CD4-positive, alpha-beta T cell treated with Interferon alpha-2 for 1 hour (primary cell): ENCODE measurements at places on chromosomes 6 and 20.

DNA sequence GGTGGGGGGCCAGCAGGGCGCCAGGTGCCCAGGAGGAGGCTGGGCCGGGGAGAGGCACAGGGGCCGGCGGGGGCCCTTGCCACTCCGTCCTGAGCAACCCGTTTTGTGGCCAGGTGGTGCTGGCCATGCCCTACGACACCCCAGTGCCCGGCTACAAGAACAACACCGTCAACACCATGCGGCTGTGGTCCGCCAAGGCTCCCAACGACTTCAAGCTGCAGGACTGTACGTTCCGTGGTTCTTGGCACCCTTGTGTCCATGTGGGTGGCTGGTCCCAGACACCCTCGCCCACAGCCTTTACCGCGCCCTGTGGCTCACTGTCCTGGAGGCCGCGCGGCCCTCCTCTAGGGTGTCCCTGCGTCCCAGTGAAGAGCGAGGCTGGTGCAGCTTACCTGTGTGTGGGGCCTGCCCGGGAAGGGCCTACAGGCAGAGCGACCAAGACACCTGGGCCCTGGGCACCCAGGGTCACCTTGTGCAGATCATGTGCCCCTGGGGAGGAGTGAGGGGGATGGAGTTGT lies 28.7 kb downstream of the PYGB start:
- no peak for DNase-seq

GRCh38 chr20:51326201-51326819 lies 216.2 kb downstream of the NFATC2 start:
- DNase-seq, result no peak

DNA sequence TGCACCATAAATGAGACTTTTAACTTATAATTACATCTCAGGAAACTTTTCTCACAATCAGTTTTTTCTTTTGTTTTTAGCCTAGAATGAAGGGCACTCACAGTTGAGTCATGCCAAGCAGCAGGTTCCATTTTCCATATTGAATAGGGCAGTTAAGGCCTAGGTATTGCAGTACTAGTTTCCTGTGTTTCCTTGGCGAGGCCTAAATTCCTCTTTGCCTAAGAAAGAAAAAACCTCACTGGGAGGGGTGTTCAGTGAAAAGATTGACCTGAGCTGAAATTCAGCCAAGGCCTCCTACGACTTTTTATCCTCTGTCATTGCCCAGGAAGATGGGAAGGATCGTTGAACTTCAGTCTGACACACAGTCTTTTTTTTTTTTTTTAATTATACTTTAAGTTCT lies 85.5 kb downstream of the IMPG1 start:
- no peak for DNase-seq

DNA sequence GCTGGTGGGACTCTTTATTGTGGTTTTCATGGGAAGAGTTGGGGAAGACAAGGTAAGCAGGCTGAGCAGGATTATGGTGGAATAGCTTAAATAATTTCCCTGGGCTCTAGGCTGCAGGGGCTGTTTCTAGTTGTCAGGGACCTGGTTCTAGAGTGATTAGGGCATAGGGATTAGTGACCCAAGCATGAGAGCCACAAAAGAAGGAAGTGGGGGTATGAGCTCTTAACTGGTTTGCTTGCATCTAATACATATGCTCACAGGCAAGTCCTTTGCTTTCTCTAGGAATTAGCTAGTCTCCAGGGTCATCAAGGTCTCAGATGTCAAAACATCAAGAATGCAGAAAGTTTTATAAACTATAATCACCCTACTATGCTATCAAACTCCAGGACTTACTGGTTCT lies 67.5 kb upstream of the NRN1 start:
- DNase-seq, result no peak

DNA sequence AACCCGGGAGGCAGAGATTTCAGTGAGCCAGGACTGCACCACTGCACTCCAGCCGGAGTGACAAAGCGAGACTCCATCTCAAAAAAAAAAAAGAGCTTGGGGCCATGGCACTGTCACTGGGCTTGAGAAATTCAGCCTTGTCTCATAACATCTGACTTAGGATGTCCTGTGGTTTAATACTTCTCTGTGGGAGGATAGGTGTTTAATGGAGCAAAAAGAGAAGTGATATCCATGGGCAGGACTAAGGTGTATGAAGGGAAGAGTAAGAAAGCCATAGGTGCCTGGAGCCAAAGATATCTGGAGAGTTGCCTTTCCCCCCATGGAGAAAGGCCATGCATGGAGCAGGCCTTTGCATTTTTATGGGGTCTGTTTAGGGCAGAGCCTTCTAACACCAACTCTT lies 11.2 kb downstream of the BMP6 start:
- DNase-seq, result no peak

DNA sequence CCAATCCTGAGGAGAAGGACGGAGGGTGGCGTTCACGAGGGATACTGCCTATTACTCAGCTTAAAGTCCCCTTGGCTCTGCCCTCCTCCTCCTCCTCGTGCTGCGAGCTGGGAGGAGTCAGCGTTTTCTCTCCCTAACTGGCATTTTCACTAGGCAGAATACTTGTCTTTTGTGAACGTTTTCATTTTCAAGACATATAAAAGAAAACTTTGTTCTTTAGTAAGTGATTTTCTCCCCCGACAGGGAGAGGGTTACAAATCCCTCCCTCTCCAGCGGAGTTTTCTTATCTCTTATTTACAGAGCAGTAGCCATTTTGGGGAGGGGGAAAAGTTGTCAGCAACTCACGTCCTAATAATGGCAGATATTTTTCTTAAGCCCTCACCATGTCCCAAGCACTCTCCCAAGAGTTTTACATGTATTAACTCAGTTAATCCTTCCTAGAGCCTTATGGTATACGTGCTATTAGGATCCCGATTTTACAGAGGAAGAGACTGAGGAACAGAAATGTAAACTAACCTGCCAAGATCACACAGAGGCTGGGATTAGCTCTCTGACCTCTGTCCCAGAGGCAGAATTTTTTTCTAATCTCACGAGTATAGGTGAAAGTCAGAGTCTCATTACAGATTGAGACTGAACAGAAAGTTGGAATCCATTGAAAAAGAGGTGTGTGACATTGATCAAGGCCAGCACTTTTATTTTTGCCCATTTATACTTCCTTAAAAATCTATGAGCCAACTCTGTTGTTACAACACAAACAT lies 30.0 kb upstream of the ZNF217 start:
- peak; percentile 20 for DNase-seq

- no peak for DNase-seq
These were observed 214.5 kb downstream of the SOX4 start for GRCh38 chr6:21808045-21808470.

DNA sequence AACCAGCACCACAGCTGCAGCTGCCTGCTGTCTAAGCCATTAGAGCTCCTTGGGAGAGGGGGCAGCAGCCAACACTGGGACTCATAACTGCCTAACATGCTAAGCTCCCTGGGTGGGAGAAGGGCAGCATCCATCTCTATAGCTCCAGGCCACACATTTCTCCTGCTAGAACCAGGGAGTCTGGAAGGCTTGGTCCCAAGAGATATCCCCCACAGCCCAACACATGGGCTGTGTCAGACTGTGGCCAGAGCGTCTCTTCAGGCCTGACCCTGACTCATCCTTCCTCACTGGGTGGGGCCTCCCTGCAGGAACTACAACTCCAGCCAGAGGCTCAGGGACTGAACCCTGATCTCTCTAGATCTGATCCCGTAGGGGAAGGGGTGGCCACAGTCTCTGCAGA lies 411.1 kb downstream of the HDGFL1 start:
- DNase-seq, result no peak

- no peak for DNase-seq
These were observed 47.0 kb downstream of the ENPP1 start for GRCh38 chr6:131854803-131855202.

- no peak for DNase-seq
These were observed 296.9 kb downstream of the ADGB start for GRCh38 chr6:146895772-146896061.

DNA sequence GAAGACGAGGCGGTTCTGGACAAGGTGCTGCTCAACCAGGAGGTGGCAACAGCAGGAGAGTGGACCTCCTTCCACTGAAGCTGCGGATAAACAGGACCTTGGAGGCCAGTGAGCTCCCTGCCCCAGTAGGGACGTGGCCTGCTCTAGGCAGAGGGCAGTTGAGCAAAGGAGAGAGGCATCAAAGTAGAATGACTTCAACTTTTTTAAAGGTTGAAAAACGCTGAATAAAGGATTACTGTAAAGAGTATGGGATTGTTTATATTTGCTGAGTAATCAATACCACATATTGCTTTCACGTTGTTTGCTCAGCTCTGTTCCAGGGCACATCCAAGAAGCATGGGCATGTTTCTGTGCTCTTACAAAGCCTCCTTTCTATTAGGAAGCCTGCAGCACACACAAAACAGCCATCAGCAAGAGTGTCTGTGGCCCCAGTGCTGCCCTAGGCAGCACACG lies 48.1 kb downstream of the ERMARD start:
- no peak for DNase-seq

- no peak for DNase-seq
These were observed 94.8 kb downstream of the GRM1 start for GRCh38 chr6:146123616-146124015.

DNA sequence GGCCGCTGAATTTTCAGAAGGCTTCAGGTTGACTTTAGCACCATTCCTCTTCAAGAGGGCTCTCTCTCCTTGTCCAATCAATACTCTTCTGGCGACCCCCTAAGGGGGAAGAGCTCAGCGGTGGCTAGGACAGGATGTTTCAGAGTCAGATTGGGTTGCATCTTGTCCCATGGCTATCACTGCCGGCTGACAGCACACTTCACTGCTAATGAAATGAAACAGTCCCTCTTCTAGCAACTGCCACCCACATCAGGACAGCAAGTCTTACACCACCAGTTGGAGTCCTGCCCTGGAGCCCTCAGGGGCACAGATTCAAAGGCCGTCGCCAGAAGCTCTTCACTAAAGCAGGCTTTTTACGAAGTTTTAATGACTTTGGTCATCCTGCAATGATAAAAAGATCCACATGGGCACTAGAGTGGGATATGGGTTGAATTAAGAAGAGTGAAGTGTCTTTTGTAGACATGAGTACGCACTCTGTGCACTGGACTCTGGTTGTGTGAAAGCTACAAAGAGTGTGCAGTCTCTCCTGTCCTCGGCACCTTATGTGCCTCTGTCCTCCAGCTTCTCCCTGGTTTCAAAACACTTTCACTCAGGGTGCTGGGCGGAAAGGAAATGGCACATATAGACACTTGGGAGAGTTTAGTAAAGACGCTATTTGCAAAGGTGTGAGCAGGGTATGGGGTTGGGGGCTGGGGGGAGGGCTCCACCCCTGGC lies 66.1 kb upstream of the SLC22A16 start:
- no peak for DNase-seq

DNA sequence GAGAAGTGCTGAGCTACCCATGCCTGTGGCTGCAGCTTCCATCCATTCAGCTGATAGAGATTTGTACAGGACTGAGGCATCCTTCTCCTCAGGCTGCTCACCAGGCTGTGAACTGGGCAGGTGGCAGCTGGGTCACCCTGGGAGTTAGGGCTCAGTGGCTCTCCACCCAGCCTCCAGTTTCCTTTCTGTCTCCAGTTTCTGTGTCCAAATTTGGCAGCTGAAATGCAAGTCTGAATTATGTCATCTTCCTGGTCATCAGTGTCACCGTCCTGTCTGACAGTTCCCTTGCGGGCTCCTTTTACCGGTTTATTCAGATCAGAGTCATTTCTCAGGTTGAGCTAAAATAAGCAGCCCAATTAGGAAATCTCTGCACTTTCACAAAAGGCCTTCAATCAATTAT lies 93.3 kb downstream of the EDN1 start:
- DNase-seq, result no peak

- peak; percentile 47 for DNase-seq
These were observed 90.5 kb downstream of the GRM4 start for GRCh38 chr6:34055223-34055933.

GRCh38 chr20:7124120-7124519 lies 356.6 kb downstream of the BMP2 start:
- DNase-seq, result no peak

DNA sequence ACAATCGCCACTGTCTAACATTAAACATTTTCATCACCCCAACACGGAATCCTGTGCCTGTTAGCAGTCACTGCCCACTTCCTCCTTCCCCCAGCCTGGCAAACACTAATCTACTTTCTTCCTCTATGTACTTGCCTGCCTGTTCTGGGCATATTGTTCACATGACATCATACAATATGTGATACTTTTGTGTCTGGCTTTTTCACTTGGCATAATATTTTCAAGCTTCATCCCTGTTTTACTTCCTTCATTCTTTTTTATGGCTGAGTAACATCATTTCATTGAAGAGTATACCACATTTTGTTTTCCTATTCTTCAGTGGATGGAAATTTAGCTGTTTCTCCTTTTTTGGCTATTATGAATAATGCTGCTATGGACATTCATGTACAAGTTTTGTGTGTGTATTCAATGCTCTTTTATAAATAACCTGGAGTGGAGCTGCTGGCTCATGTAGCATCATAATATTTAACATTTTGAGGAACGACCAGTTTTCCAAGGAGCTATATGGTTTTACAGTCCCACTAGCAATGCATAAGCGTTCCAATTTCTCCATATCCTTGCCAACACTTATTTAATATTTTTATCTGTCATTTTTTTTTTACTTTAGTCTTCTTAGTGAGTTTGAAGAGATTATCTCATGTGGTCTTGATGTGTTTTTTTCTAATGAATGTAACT lies 360.1 kb downstream of the HDGFL1 start:
- DNase-seq, result no peak

- no peak for DNase-seq
These were observed 142.3 kb downstream of the PLCB4 start for GRCh38 chr20:9211016-9211760.

DNA sequence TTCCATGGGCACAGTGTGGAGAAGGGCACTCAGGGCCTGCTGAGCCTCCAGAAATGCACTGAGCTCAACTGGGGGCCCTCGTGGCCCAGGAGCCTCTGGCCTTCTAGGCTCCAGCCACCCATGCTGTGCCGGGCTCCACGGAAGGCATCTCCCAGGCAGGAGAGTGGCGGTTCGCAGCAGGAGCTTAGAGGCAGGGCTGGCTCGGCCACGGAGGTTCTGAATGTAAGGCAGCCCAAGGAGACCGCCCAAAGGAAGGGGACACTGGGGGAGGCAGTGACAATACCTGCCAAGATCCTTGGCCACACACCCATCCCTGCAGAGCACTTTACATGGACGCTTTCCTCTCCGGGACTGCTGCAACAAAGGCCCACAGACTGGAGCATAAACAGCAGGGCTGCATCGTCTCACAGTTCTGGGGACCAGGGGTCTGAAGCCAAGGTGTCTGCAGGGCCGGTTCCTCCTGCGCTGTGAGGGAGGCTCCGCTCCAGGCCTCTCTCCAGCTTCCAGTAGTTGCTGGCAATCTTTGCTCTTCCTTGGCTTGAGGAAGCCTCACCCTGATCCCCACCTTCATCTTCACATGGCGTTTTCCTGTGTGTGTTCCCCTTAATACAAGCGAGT lies 128.2 kb upstream of the CDH4 start:
- DNase-seq, result no peak

GRCh38 chr6:117404548-117404947 lies 21.2 kb downstream of the ROS1 start:
- DNase-seq, result no peak

DNA sequence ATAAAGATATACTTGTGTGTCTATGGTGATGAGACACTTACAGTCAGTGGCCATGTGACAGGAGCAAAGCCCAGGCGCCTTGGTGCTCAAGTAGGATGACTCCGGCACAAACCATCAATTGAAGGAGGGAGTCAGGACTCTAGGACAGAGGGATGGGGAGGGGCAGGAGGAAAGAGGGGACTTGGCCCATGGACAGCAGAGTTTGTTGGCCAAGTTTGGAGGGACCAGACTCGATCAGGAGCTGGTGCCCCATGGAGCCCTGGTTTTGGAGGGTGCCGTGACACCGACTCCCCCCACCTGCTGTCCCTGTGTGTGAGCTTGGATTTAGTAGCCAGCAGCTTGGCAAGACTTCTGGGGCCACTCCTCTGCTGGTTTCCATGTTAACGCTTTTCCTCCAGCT lies 66.1 kb downstream of the ADNP start:
- no peak for DNase-seq

- DNase-seq, result no peak
These were observed 32.4 kb downstream of the TRAF3IP2 start for GRCh38 chr6:111573131-111573883.
